ENCODE measurements at places on chromosomes 16 and 17. TPM values are rescaled to one million over a fixed set of nuclear protein-coding genes. Genes with fewer than 3 reads are reported as not detected.

WSCD1 gene
- 2.0 TPM for total RNA-seq

SLC5A11 gene
- not detected for total RNA-seq

RHBDL1 gene
- 1.7 TPM for total RNA-seq

STAC2 gene
- 0.98 TPM for total RNA-seq

RNF112 gene
- 1.5 TPM for total RNA-seq

PDIA2 gene
- not detected for total RNA-seq

PITPNM3 gene
- 8.6 TPM for total RNA-seq

MYH8 gene
- total RNA-seq: not detected

CSH2 gene
- not detected for total RNA-seq

FNDC8 gene
- total RNA-seq: not detected

TSPOAP1 gene
- 7.1 TPM for total RNA-seq

WRAP53 gene
- total RNA-seq: 7.6 TPM

TBX21 gene
- 2.9 TPM for total RNA-seq

CBFB gene
- total RNA-seq: 33.9 TPM

MRPL45 gene
- 22.1 TPM for total RNA-seq

CCL16 gene
- total RNA-seq: not detected

HAS3 gene
- total RNA-seq: 25.8 TPM

GAST gene
- total RNA-seq: not detected

G6PC1 gene
- total RNA-seq: not detected

CD7 gene
- total RNA-seq: 5.2 TPM

TBC1D3K gene
- not detected for total RNA-seq

KRT28 gene
- total RNA-seq: not detected

GNG13 gene
- total RNA-seq: not detected

LGALS9B gene
- 0.98 TPM for total RNA-seq

SEPTIN12 gene
- total RNA-seq: not detected

UTS2R gene
- not detected for total RNA-seq

ATP6V0C gene
- 133 TPM for total RNA-seq

ZPBP2 gene
- total RNA-seq: not detected

KRT33A gene
- 1.5 TPM for total RNA-seq

YBX2 gene
- total RNA-seq: 0.25 TPM

TLCD3B gene
- 0.98 TPM for total RNA-seq

PRSS36 gene
- total RNA-seq: 1.2 TPM

KRT40 gene
- total RNA-seq: not detected

TBC1D3I gene
- total RNA-seq: 1.7 TPM

SP6 gene
- total RNA-seq: 3.9 TPM

YPEL2 gene
- 16.7 TPM for total RNA-seq

FN3K gene
- total RNA-seq: 5.9 TPM

RAB40B gene
- 29.2 TPM for total RNA-seq

DNAH2 gene
- total RNA-seq: 0.49 TPM

BCO1 gene
- total RNA-seq: not detected

KIF2B gene
- total RNA-seq: not detected

CLEC19A gene
- total RNA-seq: not detected

NKD1 gene
- 1.7 TPM for total RNA-seq

NUP88 gene
- total RNA-seq: 72.2 TPM

AP2B1 gene
- 62.1 TPM for total RNA-seq

GAS7 gene
- 47.1 TPM for total RNA-seq

CCL1 gene
- total RNA-seq: not detected

NPIPA7 gene
- 4.4 TPM for total RNA-seq

OR4D2 gene
- not detected for total RNA-seq

RRAD gene
- 49.1 TPM for total RNA-seq

CHST4 gene
- total RNA-seq: not detected

CIBAR2 gene
- not detected for total RNA-seq

NOG gene
- 7.4 TPM for total RNA-seq

BIRC5 gene
- total RNA-seq: 3.4 TPM

TNRC6A gene
- total RNA-seq: 53.0 TPM

E4F1 gene
- 70.0 TPM for total RNA-seq

FOXN1 gene
- 3.4 TPM for total RNA-seq

CES1 gene
- total RNA-seq: 10.1 TPM
